Glomerular endothelial cell (primary cell): ENCODE measurements at places on chromosomes 7 and 10.

- no peak for DNase-seq
Measured at GRCh38 chr10:104957178-104957841, 316.2 kb downstream of the SORCS3 start.

- DNase-seq, result no peak
Measured at GRCh38 chr7:92602352-92603088, 12.3 kb upstream of the FAM133B start.

- DNase-seq, result no peak
Measured at GRCh38 chr10:84353052-84353803, 24.8 kb downstream of the CCSER2 start.

GRCh38 chr7:95264363-95264891, 59.9 kb downstream of the PON1 start:
- no peak for DNase-seq

GRCh38 chr7:105195891-105196290, 181.9 kb downstream of the KMT2E start:
- DNase-seq, result no peak
